Glutamatergic neuron (in vitro differentiated cells): ENCODE measurements at places on chromosomes 11 and 22.
A peak's percentile ranks its signal among the peaks of the same experiment; 100 is the strongest.

GRCh38 chr11:119121811-119122124 lies 388 bp downstream of the HINFP start:
- DNase-seq, result no peak

- DNase-seq, result no peak
These were observed 15.1 kb upstream of the CAPRIN1 start for GRCh38 chr11:34036456-34036855.

DNA sequence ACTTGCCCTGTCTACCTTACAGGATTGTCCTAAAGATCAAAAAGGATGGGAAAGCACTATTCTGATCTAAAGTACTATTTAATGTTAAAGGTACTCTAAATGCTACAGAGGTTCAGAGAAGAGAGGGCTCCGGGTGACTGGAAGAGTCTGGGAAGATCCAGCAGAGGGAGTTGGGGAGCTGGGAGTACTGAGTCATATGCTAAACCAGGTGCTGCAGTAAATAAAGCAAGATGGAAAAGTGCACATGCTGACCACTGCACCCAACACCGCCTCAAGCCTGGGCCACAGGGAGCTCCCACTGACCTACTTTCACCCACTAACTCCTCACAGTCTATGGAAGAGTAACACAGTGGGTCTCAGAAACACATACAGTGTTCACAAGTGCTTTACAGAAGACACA lies 49.3 kb downstream of the WT1 start:
- DNase-seq, result no peak

DNA sequence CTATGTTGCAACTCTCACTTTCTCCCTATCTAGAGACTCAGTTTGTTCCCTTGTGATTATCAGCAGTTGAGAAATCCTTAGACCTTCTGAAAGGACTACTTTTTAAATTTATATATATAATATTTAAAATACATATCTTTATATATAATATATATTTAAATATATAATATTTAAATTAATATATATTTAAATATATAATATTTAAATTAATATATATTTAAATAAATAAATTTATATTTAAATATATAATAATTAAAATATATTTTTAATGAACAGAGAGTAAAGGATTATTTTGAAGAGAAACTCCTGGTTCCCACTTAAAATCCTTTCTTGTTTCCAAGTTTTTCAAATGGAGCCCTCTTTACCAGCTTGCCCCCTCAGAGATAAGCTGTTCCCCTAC lies 83.7 kb upstream of the TRIM77 start:
- no peak for DNase-seq

DNA sequence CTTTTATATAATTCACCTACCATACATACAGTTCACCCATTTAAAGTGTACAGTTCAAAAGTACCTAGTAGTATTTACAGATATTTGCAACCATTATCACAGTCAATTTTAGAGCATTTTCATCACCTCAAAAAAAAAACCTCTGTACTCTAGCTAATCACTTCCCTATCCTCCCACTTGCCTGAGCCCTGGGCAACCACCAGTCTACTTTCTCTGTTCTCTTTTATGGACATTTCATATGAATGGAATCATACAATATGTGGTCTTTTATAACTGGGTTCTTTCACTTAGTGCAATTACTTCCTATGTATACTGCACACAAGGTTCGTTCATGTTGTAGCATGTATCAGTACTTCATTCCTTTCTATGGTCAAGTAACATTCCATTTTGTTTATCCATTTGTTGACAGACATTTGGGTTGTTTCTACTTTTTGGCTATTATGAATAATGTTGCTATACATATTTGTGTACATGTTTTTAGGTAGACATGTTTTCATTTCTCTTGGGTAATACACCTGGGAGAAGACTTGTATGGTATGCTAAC lies 17.8 kb upstream of the NEU3 start:
- no peak for DNase-seq

- DNase-seq, result no peak
These were observed 53.1 kb downstream of the APOL3 start for GRCh38 chr22:36107436-36107835.

DNA sequence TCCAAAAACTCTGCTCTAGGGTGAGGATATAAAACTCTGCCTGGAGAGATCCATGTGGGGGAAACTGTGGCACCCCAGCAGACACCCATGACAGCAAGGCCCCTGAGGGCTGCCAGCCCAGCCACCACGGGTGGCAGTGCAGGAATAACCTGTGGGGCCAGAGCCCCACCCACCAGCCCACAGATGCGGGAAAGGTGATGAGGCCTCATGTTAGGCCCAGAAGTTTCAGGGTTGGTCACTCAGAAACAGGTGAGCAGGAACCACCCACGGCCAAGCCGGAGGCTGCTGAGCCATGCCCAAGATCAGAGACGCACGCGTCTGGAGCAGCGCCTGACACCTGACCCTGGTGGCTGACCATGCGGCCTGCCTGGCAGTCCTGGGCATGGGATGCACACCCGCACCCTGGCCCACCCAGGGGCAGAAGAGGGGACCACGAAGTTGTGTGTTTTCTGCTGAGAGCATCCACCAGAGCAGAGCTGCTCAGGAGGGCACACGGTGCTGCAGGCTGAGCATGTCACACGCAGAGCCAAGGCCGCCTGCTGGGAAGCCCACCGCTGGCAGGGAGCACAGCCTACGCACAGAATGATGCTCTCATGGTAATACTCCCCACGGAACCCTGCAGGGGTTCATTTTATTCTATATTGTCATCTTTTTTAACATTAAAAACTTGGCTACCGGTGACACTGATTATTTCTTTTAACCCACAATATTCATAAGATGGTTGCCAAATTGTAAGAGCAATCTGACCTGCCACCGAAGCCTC lies 41.2 kb downstream of the DUSP8 start:
- DNase-seq, result peak; percentile 13

DNA sequence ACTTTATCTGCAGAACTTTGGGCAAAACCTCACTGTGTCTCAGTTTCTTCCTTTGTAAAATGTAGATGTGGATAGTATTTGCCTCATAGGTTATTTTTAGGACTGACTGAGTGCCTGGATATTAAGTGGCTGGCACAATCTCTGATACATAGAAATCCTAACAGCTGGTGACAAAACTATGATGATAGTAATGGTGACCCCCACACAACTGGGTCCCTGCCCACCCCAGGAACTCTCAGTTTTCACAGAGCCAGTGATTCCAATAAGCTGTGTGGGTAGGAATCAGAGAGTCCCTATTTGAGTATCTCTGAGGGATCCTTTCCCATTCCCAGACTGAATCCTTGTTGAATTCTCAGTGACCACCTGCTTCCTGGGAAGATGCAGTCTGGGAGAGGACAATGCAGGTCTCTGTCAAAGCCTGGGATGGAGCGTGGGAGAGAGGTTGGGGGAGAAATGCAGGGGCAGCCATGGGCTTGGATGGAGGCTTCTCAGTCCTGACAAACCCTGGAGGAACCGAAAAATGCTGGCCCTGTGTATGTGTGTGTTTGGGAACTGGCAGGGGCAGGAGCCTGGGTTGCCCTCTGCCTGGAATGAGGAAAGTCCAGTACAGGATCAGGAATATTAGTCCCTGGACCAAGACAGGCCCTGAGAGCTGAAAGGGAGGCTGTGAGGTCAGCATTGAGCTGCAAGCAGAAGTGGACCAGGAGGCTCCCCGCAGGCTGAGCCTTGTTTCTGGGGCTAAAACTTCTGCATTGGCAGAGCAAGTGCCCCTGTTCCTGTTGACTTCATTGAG lies 6.1 kb upstream of the P2RY6 start:
- no peak for DNase-seq

DNA sequence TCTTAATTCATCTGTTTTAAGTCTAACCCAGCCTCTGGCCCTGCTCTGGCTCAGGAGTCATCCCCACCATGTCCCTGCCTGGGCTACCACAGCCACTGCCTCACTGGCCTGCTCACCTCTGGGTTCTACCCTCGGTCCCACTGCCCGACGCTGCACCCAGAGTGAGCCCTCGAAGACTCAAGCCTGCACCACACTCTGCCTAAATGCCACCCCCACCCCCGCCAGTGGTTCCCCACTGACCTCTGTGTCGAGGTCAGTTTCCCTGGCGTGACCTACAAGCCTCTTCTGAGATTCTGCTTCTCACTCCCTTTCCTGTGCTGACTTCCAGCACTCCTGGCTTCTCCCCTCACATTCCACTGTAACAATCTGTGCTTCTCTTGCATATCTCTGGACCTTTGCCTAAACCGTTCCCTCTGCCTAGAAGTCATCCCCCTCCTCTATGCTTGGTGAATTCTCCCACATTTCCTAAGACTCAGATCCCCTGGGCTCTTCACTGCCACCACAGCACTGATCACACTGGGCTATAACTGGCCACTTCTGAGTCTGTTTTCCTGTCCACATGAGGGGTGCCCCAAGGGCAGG lies 12.5 kb upstream of the PDE2A start:
- DNase-seq, result no peak

GRCh38 chr22:30074994-30075393 lies 5.3 kb upstream of the HORMAD2 start:
- no peak for DNase-seq

DNA sequence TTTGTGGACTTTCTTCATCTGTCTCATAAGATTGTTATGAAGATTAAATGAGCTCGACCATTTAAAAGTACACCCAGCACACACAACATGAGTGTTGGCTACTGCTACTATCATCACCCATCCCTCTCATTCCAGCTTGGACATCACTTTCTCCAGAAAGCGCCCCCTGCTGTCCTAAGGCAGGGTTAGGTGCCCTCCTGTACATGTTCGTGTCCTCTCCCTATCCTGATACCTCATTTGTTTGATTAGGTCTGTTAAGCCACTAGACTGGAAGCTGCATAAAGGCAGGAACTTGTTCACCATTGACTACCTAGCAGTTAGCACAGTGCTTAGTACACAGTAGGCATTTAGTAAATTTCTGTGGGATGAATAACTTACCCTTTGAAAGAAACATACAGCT lies 85.5 kb downstream of the ENTHD1 start:
- DNase-seq, result peak; percentile 54

GRCh38 chr11:13247606-13248296 lies 29.8 kb upstream of the BMAL1 start:
- no peak for DNase-seq
